ENCODE measurements at places on chromosomes 13 and 19. TPM values are rescaled to one million over a fixed set of nuclear protein-coding genes. Genes with fewer than 3 reads are reported as not detected.

The SMAD9 gene
- 75.4 TPM for total RNA-seq

- DNase-seq = no peak
Measured at GRCh38 chr19:28221736-28222135, 991.2 kb downstream of the UQCRFS1 start.

DNA sequence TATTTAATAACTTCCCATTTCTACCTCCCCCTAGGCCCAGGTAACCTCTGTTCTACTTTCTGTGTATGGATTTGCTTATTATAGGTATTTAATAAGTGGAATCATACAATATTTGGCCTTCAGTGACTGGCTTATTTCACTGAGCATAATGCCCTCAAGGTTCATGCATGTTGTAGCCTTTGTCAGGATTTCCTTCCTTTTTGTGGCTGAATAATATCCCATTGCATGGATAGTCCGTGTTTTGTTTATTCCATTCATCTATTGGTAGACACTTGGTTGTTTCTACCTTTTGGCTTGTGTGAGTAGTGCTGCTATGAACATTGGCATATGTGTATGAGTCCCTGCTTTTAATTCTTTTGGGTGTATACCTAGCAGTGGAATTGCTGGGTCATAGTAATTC lies 9.4 kb downstream of the HNRNPM start:
- no peak for DNase-seq

- DNase-seq = no peak
Measured at GRCh38 chr19:22421797-22422196, 349 bp downstream of the ZNF98 start.

DNA sequence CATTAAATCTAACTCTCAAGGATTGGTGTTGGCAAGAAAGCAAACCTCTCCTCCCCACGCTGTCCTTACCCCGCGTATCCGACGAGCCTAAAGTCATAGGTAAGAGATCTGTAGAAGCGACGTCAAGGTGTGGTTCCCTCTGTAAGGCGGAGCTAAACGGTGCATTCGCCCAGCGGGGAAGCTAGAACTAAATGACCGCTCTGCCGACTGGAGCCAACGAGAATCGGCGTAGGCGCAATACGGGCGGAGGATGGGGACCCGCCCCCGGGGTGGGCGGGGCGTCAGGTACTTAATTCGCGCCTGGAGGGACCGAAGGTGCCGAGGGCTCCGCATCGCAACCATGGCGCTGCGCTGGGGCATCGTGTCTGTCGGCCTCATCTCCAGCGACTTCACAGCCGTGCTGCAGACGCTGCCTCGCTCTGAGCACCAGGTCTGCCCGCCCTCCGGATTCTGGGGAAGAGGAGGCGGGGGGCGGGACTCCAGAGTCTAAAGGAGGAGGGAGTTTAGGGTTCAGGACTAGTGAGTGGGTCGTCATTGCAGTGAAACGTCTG lies at the start of gene DHDH:
TSS of gene DHDH (plus strand) at position 318 of the 551 bp plus-strand sequence. CDS start at position 341, 23 bp downstream.
- no peak for DNase-seq

GRCh38 chr13:52848455-52849195 lies at the start of gene PCDH8:
PCDH8 (minus strand) TSS chr13:52848640; CDS start chr13:52848436, 204 bp downstream.
- DNase-seq = no peak
